Dorsolateral prefrontal cortex (tissue), 122 donors: ENCODE measurements at places on chromosomes 7 and 10.
A peak's percentile ranks its signal among the peaks of the same experiment; 100 is the strongest.

- no peak for DNase-seq
Measured at GRCh38 chr7:31119249-31119648, 67.1 kb downstream of the ADCYAP1R1 start.

GRCh38 chr7:33854801-33855350, 50.5 kb upstream of the BMPER start:
- no peak for DNase-seq

- no peak for DNase-seq
Measured at GRCh38 chr7:147418966-147419365, 1171.6 kb upstream of the C7orf33 start.

GRCh38 chr7:19109000-19109946, 8.2 kb downstream of the TWIST1 start:
- no peak for DNase-seq

DNA sequence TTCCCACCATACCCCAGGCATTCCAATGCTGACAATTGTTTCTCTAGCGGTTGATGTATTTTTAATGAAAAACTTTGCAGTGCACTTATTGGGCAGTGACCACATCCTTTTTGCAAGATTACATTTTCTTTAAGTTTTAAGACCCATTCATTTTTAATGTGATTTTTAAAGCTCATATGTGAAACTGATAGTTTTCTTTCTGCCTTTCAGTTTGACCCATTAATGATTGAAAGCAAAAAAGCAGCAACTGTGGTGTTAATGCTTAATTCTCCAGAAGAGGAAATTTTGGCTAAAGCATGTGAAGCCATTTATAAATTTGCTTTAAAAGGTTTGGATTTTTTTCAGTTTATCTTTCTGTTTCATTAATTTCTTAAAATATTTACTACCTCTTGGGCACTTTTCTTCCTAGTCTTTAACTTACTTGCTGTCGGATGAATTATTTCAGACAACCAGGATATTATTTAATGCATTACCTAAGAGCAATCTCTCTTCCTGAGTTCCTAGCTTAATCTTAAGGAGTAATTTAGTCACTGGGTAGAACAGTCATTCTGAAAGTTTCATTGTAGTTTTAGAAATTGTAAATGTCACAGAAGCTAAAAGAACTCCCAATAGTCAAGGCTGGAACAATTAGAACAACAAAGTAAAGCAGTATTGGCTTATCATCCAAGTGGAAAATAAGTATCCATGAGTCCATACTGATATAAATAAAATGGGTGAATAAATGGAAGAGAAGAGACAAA, 18.3 kb downstream of the ARMC3 start:
- no peak for DNase-seq

DNA sequence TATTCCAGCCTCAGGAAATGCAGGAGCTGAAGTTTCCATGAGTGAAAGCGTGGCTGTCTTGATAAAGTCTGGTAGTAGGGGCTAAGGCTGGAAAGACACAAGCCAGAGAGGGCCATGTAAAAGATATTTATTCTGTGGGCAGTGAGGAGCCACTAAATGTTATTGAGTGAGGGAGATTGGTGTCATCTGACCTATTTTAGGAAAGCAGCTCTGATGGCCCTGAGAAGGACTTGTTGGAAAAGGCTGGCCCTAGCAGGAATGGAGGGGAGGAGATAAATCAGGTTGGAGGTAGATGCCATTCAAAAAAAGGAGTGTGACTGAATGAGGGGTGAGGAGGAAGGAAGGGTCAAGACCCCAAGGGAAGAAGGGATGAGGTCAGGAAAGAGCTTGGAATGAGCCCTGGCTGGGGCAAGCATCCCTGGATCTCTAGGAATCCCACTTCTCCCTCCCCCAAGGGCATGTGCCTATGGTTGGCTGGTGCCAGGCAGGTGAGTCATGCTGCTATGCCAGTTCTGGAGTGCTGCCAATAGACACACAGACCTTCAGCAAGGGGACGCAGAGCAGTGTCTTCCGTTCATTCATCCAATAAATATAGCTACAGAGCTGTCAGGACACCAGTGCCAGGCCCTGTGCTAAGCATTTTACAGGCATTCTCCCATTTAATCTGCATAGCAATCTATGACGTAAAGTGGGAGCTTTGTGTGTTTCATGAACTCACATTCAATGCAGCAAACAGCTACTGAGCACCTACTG, 2.0 kb downstream of the ANKRD2 start:
- no peak for DNase-seq

GRCh38 chr10:132359305-132360040, 27.5 kb downstream of the LRRC27 start:
- DNase-seq: peak; percentile 17

DNA sequence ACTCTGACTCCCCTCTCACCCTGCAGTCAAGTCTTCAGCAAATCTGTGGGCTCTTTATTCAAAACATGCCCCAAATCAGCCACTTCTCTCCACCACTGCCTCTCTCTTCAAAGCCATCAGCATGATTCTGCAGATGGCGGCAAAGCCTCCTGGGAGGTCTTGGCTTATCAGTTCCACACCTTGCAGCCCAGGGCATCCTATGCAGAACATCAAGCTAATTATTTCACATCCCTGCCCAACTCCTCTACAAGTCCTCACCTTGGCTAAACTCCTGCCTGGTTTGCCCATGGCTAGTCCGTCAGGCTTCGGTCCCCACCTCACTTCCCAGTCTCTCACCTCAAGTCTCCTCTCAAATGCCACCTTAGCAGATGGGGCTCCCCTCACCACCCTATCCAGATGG, 70.2 kb downstream of the PIP4K2A start:
- no peak for DNase-seq

GRCh38 chr10:110783509-110784107, 88.1 kb upstream of the PDCD4 start:
- DNase-seq: no peak

DNA sequence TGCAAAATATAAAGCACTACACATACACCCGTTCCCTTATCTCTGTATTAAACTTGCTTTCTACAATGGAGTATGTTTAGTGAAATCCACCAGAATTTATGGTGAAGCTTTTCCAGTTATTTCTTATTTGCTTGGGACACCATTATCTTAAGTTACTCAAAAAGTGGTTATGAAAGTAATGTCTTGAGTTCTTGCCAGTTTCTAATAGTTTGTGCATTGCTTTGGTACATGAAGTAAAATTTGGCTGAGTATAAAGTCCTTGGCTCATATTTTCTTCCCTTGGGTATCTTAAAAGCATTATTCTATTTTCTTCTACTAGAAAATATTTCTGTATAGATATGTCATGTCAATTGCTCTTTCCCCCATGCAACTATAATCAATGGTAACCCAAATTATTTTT, 85.2 kb downstream of the POLR1F start:
- no peak for DNase-seq

GRCh38 chr10:84837041-84837812, 508.8 kb downstream of the CCSER2 start:
- no peak for DNase-seq

DNA sequence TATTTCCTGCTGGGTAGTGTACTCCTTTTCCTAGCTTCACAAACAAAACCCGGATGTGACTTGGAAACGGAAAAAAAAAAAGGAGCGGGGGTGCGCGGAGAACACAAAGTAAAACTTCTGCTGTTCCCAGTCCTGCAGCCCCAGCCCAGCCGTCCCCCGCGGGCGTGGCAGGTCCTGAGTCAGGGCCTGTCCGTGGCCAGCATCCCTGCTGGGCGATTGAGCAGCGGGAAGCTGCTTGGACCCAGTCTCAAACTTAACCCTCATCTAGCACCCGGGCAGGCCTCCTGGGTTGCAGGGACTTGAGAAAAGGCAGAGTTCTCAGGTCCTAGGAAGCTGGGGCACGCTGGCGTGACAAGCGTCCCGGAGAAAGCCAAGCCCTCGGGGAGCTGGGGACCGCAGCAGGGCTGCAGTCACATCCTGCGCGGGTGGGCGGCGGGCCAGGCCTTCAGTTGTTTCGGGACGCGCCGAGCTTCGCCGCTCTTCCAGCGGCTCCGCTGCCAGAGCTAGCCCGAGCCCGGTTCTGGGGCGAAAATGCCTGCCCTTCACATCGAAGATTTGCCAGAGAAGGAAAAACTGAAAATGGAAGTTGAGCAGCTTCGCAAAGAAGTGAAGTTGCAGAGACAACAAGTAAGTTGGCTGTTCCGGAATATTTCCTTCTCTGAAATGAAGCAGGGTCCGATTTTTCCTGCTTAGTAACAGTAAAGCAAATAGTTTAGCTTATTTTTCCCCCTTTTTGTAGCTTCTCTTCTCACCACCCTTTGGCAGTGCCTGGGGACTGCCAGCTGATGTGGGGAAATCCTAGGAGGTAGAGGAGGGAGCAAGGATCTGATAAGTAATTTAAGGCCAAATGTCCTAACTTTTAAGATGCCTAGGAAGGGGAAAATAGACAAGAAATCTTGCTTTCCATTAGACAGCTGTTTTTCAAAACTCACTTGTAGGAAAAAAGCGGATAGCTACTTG, at the start of gene GNG11:
GNG11 (plus strand) TSS at position 129 of the 960 bp plus-strand sequence; CDS start at position 532, 403 bp downstream.
- DNase-seq: peak; percentile 53

DNA sequence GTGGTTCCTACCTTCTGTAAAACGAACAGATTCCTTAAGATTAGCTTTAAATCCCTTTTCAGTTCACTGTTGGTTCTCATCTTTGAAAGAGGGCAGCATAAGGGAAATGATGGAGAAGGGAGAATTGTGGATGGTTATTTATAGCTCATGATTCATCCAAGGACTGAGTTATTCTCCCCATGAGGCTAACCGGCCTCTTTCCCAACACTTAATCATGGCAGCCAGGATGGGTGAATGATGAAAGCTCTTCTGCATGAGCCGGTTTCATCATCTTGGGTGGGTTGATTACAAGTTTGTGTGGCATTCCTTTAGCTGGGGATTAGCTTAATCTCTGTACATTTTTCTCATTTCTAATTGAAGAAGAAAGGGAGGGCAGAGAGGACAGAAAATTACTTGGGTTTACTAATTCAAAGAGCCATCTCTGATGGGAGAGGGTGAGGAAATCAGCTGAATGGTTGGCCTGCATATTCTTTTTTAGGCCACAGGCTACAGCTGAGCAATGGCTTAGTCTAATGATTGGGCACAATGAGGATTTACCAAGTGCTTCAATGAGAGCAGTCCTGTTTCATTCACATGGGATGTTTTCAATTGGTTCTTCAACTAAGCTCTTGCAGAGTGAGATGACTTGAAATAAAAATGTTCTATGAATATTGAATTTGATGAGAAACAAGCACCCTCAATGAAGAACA, 250.0 kb downstream of the BMPER start:
- DNase-seq: no peak

GRCh38 chr7:87512906-87513305, 37.4 kb upstream of the ABCB4 start:
- DNase-seq: no peak

DNA sequence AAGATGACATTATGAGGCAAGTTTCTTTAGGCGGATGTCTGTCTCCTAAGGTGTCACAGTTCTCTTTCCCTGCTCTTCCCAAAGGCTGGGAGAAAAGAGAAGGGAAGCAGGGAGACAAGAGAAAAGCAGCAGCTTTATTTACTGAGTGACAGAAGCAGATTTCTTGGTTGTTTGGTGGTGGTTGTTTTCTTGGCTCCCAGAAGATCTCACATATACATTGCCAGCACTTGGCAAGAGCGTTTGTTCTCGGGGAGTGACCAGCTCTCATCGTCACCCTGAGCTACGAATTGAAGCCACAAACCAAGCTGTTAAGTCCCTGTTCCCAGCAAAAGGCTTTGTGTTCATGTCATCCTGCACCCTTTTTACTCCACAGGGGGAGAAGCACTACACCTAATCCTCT, 11.4 kb downstream of the CDHR3 start:
- DNase-seq: no peak

DNA sequence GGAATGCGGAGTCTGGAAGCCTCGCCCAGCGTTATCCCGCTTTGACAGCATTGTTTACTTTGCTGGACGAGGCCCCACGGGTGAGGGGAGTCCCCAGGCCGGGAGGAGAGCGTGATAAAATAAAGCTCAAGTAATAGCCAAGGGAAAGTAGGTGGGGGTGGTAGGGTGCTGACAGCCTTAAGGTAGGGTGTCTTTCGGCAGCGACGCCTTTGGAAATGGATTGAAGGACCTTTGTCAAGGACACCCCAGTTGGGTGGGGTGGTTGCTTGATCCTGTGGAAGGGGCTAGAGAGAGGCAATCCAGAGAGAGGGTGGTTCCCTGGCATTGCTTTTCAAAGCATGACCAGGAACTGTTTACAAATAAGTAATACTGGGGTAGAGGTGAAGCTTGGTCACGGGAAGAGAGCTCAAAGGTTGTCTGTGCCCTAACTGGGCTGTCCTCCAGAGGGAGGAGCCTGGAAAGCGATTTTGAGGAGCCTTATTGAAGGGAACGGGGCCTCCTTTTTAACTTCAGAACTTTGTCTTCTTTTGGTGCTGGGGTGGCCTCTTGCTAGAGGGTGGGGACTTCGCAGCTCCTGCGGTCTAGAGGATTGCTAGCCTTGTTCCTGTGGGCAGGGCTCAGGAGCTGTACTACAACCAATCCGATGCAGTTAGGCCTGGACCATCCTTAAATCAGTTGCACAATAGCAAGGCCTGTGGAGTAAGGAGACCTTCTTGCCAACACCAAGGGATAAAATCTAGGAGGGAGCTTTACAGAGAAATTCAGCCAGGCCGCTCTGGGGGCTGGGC, 1.3 kb downstream of the EIF4EBP2 start:
- peak; percentile 45 for DNase-seq

DNA sequence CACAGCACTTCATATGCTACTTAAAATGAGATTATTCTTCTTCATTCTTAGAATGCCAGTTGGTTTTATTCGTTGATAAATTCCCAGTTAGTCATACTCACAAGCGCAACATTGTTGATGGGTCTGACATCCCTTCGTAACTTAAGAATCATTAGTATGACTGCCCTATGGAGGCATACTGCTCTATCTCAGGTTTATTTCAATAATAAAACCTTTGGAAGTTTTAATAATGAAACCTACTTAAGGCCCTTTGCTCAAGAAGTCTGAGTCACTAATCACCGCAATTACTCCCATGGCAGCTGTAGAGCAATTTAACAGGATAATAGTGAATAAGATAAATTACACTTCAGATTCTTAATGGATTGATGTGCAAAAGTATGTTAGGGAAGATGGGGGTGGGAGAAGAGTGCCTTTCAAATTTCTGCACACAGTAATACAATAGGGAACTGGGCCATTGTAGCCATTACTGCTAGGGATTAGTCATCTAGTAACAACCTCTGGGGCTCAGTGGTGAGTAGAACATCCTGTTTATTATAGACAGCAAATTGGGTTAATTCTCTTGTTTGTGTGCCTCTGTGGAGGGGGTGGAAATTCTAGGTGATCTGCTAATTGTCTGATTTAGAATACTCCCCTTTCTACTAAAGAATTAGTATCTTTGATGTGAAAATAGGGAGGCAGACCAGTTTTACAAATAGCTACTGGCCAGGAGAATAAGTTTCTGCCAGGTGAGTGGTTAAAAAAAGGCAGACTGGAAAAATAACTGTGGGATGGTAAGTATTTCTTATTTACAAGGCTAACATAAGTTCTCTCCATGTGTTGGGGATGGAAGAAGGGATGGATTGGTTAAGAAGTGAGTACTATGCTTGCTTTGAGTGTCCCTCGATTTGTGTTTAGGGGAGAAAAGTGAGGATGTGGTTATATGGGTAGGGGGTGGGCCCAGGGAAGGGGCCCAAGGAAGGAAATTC, 74.5 kb upstream of the VKORC1L1 start:
- DNase-seq: no peak

GRCh38 chr7:25951414-25952260, 200.4 kb upstream of the NFE2L3 start:
- no peak for DNase-seq
